Ovary (tissue), 10 donors: ENCODE measurements at places on chromosomes 1 and 21. TPM values are rescaled to one million over a fixed set of nuclear protein-coding genes. Genes with fewer than 3 reads are reported as not detected.

GRCh38 chr21:34834852-34835501 is 166.2 kb downstream of the CLIC6 start:
- H3K27me3 ChIP-seq, result no peaks in the 10 kb centered on the region
- H3K4me1 ChIP-seq, result peaks cover 8% of the 10 kb centered on the region
- H3K4me3 ChIP-seq, result no peak overlapping the region
- H3K27ac ChIP-seq, result no peak overlapping the region
- DNase-seq, result no peak

GRCh38 chr1:172774561-172774960 is 115.7 kb downstream of the FASLG start:
- no peak overlapping the region for H3K27ac ChIP-seq
- no peaks in the 10 kb centered on the region for H3K27me3 ChIP-seq
- no peaks in the 10 kb centered on the region for H3K36me3 ChIP-seq
- H3K4me1 ChIP-seq, result no peaks in the 10 kb centered on the region
- DNase-seq, result no peak

GRCh38 chr1:214363386-214363785 is 82.4 kb downstream of the SMYD2 start:
- no peak overlapping the region for H3K4me3 ChIP-seq
- DNase-seq, result no peak
- no peaks in the 10 kb centered on the region for H3K27me3 ChIP-seq

The ABCA4 gene
- total RNA-seq, result 0.32 TPM

- H3K27me3 ChIP-seq, result no peaks in the 10 kb centered on the region
- H3K4me1 ChIP-seq, result no peaks in the 10 kb centered on the region
- no peak for DNase-seq
- H3K27ac ChIP-seq, result no peak overlapping the region
Observed at GRCh38 chr21:22584308-22584707, 1586.1 kb downstream of the NCAM2 start.

GRCh38 chr1:98732985-98733781 is 71.7 kb downstream of the SNX7 start:
- no peak for DNase-seq
- H3K27me3 ChIP-seq, result no peaks in the 10 kb centered on the region
- H3K4me1 ChIP-seq, result no peaks in the 10 kb centered on the region
- H3K4me3 ChIP-seq, result no peak overlapping the region
- no peak overlapping the region for H3K27ac ChIP-seq

DNA sequence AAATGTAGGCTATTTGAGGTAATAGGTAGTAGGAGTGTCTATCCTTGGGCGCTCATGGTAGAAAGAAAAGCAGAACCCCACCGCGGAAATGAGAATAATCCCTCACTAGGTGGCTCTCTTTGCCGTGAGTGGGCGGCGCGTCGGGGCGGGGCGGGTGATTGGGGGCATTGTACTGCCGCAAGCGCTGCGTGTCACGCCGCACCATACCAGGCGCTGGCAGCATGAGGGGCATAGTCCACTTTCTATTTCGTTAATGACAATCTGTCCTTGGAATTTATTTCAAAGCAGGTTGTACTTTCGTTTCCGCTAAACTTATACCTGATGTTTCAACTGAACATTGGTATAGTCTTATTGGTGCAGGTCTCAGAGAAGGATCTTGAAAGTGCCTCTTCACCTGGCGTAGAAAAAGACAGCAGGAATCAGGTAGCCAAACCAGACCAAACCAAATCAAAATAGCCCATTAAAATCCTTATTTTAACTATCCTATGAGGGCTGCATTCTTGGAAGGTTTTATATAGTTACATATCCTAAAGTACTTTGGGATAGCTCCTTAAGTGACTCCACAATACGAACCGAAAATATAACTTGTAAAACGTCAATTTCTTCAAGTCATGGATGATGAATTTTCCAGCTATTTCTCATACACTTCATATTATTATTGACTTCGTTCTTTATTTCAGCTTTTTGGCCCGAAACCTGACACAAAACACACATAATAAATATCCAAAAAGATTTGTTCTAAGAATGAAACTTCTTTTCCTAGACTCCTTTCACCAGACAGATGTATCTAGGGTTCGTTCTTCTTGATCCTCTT is 1.9 kb upstream of the SMG7 start:
- no peaks in the 10 kb centered on the region for H3K27me3 ChIP-seq
- H3K36me3 ChIP-seq, result no peaks in the 10 kb centered on the region
- peak overlapping the region; percentile 96 for H3K4me3 ChIP-seq
- peak overlapping the region; percentile 88 for H3K27ac ChIP-seq
- peak; percentile 70 for DNase-seq

DNA sequence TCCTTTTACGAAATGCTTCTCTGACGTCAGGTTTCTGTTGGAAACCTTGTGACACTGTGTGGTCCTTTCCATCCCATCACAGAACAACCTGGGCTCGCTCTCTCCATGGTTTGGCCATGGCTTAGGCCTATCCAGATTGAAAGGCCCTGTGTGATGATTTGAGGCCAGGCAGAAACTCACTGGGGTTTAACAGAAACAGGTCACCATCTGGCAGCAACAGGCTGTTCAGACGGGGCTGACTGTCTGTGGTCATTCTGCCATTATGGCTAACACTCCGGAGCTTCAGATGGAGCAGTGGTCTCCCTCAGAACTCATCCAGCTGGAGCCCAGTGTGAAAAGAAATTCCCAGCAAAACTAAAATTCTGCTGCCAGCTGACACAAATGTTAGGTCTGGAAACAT is 9.3 kb downstream of the PLEKHM2 start:
- no peaks in the 10 kb centered on the region for H3K27me3 ChIP-seq
- no peak overlapping the region for H3K27ac ChIP-seq
- no peak for DNase-seq
- H3K4me1 ChIP-seq, result peaks cover 3% of the 10 kb centered on the region
- H3K4me3 ChIP-seq, result no peak overlapping the region

- H3K27ac ChIP-seq, result no peak overlapping the region
- no peak for DNase-seq
- no peaks in the 10 kb centered on the region for H3K36me3 ChIP-seq
- no peak overlapping the region for H3K4me3 ChIP-seq
- H3K4me1 ChIP-seq, result no peaks in the 10 kb centered on the region
Observed at GRCh38 chr21:22885079-22885478, 1886.9 kb downstream of the NCAM2 start.

DNA sequence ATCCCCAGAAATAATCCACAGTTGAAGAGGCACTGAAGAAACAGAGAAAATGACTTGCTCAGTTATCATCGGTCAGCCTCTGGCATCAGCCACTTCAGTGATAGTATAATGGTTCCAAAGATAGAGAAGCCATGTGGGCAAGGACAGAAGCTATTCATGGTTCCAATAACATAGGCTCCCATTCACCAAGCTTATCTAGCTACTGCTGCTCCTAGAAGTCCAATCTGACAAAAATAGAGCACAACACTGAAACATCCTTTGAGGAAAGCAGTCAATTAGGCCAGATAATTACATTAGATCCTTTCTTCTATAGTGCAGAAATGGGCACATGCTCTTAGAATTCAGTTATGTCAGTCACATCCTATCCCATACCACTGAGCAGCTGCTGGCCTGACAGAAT is 33.5 kb upstream of the CRB1 start:
- H3K27ac ChIP-seq, result no peak overlapping the region
- no peaks in the 10 kb centered on the region for H3K4me1 ChIP-seq
- H3K4me3 ChIP-seq, result no peak overlapping the region
- no peaks in the 10 kb centered on the region for H3K36me3 ChIP-seq
- H3K27me3 ChIP-seq, result no peaks in the 10 kb centered on the region

- no peak overlapping the region for H3K4me3 ChIP-seq
- H3K4me1 ChIP-seq, result peaks cover 4% of the 10 kb centered on the region
- DNase-seq, result no peak
- H3K27me3 ChIP-seq, result no peaks in the 10 kb centered on the region
Observed at GRCh38 chr1:156598731-156599432, 2.4 kb downstream of the GPATCH4 start.

DNA sequence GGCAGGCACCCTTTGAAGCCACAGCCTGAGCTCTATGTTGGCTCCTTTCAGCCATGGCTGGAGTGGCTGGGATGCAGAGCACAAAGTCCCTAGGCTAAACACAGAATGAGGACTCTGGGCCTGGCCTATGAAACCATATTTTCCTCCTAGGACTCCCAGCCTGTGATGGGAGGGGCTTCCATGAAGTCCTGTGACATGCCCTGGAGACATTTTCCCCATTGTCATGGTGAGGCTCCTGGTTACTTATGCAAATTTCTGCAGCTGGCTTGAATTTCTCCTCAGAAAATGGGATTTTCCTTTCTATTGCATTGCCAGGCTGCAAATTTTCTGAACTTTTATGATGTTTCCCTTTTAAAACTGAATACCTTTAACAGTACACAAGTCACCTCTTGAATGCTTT is 61.3 kb downstream of the VCAM1 start:
- DNase-seq, result no peak
- H3K4me3 ChIP-seq, result no peak overlapping the region
- H3K27me3 ChIP-seq, result no peaks in the 10 kb centered on the region
- H3K27ac ChIP-seq, result no peak overlapping the region
- H3K4me1 ChIP-seq, result peaks cover 1% of the 10 kb centered on the region
- no peaks in the 10 kb centered on the region for H3K36me3 ChIP-seq

The KIF17 gene
- 0.60 TPM for total RNA-seq

DNA sequence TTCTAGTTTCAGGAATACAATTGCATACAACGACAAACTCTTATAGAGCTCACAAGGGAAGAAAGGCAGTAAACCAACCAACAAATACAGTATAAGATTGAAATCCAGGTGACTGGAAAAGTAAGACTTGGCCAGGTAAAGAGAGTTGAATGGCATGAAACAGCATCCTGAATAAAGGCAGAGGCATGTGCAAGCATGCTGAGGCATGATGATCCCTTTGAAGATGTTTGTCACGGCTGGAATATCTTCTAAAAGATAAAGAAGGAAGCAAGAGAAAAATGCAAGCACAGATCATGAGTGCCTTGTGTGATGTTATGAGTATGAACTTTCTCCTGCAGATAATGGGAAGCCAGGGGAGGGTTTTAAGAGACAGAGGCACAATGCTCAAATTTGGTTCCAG is 83.3 kb upstream of the SPATA6 start:
- no peaks in the 10 kb centered on the region for H3K27me3 ChIP-seq
- no peak overlapping the region for H3K27ac ChIP-seq
- H3K4me3 ChIP-seq, result no peak overlapping the region
- H3K36me3 ChIP-seq, result no peaks in the 10 kb centered on the region
- H3K4me1 ChIP-seq, result no peaks in the 10 kb centered on the region

DNA sequence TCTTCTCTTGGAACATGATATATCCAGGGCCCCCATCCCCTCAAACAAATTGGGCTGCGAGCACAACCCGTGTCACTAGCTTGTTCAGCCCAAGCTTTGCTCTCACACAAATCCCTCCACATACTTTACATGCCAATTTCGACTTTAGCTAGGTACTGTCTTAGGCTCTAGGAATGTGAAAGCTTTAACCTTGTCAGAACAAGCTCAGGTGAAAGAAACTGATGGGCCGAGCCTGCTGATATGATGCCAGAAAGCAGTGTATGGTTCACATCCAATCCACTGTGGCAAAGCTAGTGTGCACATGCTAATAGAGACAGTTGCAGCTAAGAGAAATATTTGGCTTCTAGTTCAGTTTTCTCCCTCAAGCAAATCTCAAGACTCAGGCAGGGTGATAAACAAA is 79.5 kb downstream of the TNFSF18 start:
- H3K4me3 ChIP-seq, result no peak overlapping the region
- no peaks in the 10 kb centered on the region for H3K27me3 ChIP-seq
- H3K4me1 ChIP-seq, result no peaks in the 10 kb centered on the region
- DNase-seq, result no peak
- H3K27ac ChIP-seq, result no peak overlapping the region
- no peaks in the 10 kb centered on the region for H3K36me3 ChIP-seq

The SPRR2A gene
- total RNA-seq, result not detected

DNA sequence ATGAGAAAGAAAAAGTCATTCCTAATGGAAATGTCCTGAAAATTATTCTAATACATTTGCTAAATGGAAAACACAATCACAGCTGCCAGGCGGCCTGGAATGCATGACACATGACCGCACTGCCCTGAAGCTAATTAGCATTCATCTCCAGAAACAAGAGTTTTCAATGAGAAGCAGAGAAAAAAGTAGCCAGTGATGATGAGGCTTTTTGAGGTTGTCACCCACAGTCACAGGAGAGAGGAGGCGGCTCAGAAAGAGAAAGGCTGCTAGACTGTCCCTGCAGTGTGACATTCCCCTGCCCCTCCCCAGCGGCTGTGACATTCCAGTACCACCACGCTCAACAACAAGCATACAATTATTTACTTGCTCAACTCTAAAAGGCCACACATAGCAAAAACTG is 122.9 kb upstream of the KRTAP19-8 start:
- no peaks in the 10 kb centered on the region for H3K27me3 ChIP-seq
- no peak overlapping the region for H3K27ac ChIP-seq
- H3K4me1 ChIP-seq, result no peaks in the 10 kb centered on the region
- DNase-seq, result no peak
- no peak overlapping the region for H3K4me3 ChIP-seq

DNA sequence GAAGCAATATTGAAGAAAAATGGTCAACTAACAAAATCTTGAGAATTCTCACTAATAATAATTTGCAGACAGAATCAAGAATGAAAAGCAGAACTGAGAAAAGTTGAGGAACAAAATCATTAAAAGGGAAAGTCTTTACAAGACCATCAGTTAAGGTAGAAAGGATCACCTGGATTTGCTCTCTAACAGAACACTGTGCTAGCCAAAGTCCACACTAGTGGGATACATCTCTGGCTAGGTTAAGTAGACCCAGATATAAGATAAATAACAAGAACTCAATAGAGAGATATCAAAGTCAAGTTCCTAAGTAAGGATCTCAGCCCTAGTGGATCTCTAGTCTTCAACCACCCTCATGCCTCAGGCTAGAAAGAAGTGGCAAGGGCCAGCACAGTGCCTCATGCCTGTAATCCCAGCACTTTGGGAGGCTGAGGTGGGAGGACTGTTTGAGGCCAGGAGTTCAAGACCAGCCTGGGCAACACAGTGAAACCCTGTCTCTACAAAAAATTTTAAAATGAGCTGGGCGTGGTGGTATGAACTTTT is 19.6 kb downstream of the IPP start:
- no peaks in the 10 kb centered on the region for H3K27me3 ChIP-seq
- H3K4me3 ChIP-seq, result no peak overlapping the region
- H3K27ac ChIP-seq, result no peak overlapping the region
- no peaks in the 10 kb centered on the region for H3K36me3 ChIP-seq
- H3K4me1 ChIP-seq, result no peaks in the 10 kb centered on the region

The ANKRD65 gene
- 11.8 TPM for total RNA-seq

The ALX3 gene
- total RNA-seq, result not detected

- no peaks in the 10 kb centered on the region for H3K27me3 ChIP-seq
- no peak overlapping the region for H3K27ac ChIP-seq
- DNase-seq, result no peak
- peaks cover 10% of the 10 kb centered on the region for H3K4me1 ChIP-seq
Observed at GRCh38 chr1:25563330-25564215, 20.2 kb downstream of the LDLRAP1 start.

The FBLIM1 gene
- 40.7 TPM for total RNA-seq

DNA sequence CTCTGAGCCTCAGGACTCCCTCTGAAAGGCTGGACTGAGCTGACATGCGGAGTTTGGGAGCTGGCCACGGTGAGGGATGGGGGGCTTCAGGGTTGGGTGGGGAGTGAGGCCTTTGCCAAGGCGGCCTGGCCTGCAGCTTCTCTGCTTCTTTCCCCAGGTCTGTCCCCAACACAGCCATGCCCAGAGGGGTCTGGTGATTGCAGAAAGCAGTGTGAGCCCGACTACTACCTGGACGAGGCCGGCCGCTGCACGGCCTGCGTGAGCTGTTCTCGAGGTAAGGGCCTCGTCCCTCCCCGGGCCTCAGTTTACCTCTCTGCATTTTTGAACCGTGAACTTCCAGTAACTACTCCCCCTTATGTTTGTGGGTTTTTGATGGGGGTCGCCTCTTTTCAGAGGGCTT is 48.6 kb downstream of the TNFRSF8 start:
- H3K27ac ChIP-seq, result no peak overlapping the region
- no peak for DNase-seq
- no peak overlapping the region for H3K4me3 ChIP-seq
- H3K36me3 ChIP-seq, result no peaks in the 10 kb centered on the region

The SLC35A3 gene
- total RNA-seq, result 17.4 TPM
